ENCODE measurements at places on chromosomes 11 and 22.
A peak's percentile ranks its signal among the peaks of the same experiment; 100 is the strongest.

- no peaks in the 10 kb centered on the region for H3K36me3 ChIP-seq
- peak; percentile 1 for DNase-seq
- no peak overlapping the region for H3K27ac ChIP-seq
- no peak overlapping the region for H3K4me3 ChIP-seq
Observed at GRCh38 chr22:44576311-44577260, 78.6 kb upstream of the RTL6 start.

GRCh38 chr11:84022201-84022600 lies 736.0 kb upstream of the CCDC90B start:
- no peaks in the 10 kb centered on the region for H3K36me3 ChIP-seq
- no peak for DNase-seq
- no peak overlapping the region for H3K4me3 ChIP-seq
- peaks cover 19% of the 10 kb centered on the region for H3K4me1 ChIP-seq
- no peak overlapping the region for H3K27ac ChIP-seq
- H3K27me3 ChIP-seq = no peaks in the 10 kb centered on the region

DNA sequence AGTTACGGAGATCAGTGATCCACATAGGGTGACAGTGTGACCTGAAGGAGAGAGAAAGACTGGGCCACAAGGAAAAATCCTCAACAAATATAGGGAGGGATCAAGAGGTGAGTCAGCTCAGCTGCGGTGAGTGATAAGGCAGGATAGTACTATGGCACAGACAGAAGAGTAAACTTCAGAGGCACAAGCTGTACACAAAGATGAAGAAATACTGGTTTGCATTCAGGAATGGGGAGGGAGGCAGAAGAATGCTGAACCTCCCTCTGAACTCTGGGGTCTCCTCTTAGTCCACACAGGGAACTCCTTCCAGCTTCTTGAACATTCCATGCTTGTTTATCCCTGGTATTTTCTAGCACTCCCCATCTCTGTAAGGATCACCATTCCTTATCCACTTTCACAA lies 162.7 kb downstream of the BARX2 start:
- H3K27me3 ChIP-seq = no peaks in the 10 kb centered on the region
- no peak overlapping the region for H3K27ac ChIP-seq
- no peak overlapping the region for H3K4me3 ChIP-seq
- H3K36me3 ChIP-seq = no peaks in the 10 kb centered on the region
- DNase-seq = no peak

GRCh38 chr11:64234647-64235379 lies 429 bp downstream of the VEGFB start:
- peak; percentile 58 for DNase-seq
- peaks cover 19% of the 10 kb centered on the region for H3K36me3 ChIP-seq
- H3K4me1 ChIP-seq = peaks cover 5% of the 10 kb centered on the region
- H3K27me3 ChIP-seq = no peaks in the 10 kb centered on the region
